ENCODE measurements at places on chromosomes 7 and 10. TPM values are rescaled to one million over a fixed set of nuclear protein-coding genes. Genes with fewer than 3 reads are reported as not detected.

Gene MYOZ1
- total RNA-seq: 13.1 TPM

Gene DMBT1
- not detected for total RNA-seq

Gene SYT15
- total RNA-seq: 4.9 TPM

GRCh38 chr7:115789901-115790300, 240.7 kb downstream of the TFEC start:
- no peak for DNase-seq

- DNase-seq: peak; percentile 25
Measured at GRCh38 chr7:90720984-90721760, 125.1 kb downstream of the CDK14 start.

DNA sequence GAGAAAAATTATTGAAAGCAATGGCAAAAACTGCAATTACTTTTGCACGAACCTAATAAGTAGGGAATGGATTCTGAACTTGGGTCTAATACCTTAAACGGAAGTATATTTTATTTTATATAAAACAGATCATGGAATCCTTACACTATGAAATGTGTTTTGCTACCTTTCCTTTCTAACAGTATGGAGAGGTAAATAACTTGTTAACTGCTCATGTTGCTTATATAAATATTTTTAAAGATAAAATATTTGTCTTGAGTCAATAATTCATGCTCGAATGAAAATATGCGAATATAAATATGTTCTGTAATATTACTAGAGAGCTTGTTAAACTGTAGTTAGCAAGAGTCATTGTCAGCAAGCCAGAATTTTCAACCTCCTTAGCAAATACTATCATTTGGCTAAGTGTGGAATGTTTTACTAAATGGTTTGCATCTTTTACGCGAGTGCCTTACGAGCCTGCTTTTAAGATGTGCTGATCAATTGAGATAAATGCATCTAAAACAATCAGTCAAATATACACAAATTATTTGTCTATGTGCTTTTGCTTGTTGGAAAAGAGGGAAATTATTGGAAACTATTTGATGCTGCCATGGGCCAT, 5.9 kb downstream of the GNAT3 start:
- no peak for DNase-seq

DNA sequence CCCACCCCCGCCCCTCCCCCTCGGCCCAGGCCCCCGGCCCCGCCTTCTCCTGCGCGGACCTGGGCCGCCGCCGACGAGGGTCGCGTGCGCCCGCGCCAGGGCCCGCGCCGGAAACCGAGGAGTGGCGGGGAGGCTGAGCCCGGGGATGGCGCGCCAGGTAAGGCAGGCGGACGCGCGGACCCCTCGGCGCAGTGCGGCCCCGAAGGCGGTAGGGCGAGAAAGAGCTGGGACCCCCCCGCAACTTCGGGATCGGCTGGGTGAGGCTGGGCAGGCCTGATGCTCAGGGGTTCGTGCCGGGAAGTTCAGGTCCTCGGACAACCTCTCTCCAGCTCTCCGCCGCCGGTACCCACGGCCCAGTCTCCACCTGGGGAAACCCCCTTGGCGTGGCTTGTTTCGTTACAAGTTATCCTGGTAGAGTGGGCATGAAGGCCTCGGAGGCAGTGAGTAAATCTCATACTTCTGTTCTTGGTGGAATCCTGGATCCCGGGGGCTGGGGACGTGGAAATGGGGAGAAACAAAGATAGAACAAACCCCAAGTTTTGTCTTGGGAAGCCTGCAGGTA, 58.4 kb downstream of the ZNF467 start:
- no peak for DNase-seq

DNA sequence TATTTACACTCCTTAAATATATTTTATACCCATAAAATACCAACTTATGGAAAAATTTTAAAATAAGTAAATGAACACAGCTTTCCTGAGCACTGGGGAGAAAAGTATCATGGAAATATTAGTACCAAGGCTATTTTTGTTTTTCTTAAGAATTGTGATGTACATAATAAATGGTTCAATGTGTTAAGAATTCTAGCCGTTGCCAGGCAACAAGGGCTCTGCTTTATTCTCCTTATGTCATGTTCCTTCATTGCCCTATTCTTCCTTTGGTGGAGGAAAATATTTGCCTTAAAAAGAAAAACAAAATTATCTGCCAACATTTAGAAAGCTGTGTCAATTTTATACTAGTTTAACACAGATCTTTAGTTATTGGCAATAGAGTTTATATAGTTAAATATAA, 2.6 kb upstream of the ZPBP start:
- no peak for DNase-seq
